ENCODE measurements at places on chromosomes 4 and X. TPM values are rescaled to one million over a fixed set of nuclear protein-coding genes. Genes with fewer than 3 reads are reported as not detected.

FBXW7 gene
- 45.2 TPM for total RNA-seq

HTATSF1 gene
- total RNA-seq: 26.3 TPM

PAGE1 gene
- not detected for total RNA-seq

ARMCX1 gene
- total RNA-seq: 0.25 TPM

TNMD gene
- 3.6 TPM for total RNA-seq

NEUROG2 gene
- total RNA-seq: not detected

TBC1D9 gene
- total RNA-seq: 9.4 TPM

MAGEA9B gene
- total RNA-seq: not detected

XK gene
- not detected for total RNA-seq
